OCI-M1 (cell line): ENCODE measurements at places on chromosomes 16 and 17.

DNA sequence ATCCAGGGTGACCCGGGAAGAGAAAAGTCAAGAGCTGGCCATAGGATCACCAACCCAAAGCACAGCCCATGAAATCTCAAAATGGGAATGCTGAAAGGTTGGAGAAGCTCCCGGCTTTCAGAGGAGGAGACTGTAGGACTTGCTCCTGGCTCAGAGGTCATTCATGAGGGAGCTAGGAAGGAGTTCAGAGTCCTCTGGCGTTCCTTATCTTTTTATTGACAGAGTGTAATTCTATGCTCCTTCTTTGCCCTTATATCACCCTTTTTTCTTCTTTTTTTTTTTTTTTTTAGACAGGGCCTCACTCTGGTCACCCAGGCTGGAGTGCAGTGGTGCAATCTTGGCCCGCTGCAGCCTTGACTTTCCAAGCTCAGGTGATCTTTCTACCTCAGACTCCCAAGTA is 27.3 kb upstream of the CNOT1 start:
- no peak for DNase-seq

- no peak for DNase-seq
Observed at GRCh38 chr16:72928090-72928981, 119.6 kb downstream of the ZFHX3 start.

DNA sequence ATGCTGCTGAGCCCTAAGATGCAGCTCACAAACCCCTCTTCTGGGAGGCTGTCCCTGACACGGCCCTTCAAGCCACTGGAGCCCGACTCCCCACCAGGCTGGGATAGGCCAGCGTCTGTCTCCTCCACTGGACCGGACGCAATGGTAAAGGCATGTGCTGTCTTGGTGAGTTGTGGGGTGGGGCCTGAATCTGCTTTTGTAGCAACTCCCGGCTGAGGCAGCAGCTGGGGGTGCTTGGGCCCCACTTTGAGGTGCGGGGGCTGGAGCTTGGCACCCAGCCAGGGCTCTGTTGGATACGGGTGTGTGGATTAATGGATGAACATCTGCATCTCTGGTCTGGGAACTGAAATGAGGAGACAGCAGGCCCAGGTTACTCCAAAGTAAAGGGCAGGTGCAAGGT is 3.5 kb upstream of the NLRC3 start:
- no peak for DNase-seq

DNA sequence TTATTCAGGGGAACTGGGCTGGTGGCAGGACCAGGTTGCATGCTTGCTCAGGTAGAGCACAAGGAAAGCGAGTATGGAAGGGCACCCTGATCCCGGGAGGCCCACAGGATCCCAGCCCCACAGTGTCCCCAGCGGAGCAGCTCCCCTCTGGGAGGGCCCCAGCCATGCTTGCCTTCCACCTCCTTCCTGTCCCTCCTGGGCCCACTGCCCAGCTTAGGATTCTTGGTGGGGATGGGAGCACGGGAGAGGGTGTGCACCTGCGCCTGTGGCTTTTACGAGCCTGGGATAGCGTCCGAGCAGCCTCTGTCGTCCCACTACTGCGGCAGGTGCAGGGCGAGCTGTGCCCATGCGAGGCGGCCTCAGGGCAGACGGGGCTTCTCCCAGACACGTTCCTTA is 114.5 kb downstream of the BANP start:
- DNase-seq, result no peak

DNA sequence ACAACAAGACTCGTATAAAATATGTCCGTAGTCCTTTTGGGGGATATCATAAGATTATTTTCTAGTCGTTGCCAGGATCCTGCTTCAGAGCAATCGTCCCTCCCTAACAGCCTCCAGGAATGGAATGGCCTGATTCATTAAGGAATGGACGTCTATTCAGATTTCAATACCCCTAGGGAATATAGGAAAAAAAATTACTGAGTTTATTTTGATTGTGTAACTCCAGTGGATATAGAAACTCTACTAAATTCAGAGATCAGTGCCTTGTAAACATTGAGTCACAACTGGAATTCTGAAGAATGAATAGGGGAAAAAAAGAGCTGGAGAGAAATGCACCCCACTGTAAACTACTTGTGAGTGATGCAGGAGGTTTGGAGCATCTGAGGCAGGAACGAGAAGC is 1171.5 kb upstream of the GOT2 start:
- DNase-seq, result no peak

DNA sequence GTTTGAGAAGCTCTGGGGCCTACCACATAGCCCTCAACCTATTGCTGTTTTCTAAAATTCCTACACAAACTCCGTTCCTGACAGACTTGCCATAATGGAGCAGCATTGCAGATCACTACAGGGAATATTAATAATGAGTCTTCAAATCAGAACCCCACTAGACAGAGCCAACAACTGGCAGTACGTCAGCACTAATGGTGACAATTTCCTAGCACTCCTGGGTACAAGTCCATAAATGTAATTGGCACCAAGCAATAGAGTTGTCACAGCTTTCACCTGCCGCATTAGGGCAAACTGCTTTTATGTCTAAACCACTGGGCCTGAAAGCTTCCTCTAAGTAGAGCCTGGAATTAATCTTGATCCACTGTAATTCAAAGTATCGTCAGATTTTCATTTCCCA is 25.5 kb upstream of the ABAT start:
- DNase-seq, result no peak

DNA sequence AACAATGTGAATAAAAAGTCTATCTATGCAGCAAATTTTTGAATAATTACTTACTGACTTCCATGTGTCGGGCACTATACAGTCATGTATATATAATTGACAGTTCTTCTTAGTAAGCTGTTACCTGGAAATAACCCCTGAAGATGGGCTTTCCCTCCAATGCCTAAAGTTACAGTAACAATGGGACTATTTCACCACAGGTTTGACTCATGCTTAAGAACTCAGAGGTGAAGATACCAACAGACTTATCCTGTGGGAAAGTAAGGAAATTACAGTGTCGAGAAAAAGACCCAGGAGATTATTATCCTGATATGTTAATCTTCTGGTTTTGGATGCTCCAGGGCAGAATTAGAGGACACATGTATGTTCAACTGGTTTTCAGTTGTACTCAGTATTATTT is 601.5 kb upstream of the SOX9 start:
- no peak for DNase-seq

DNA sequence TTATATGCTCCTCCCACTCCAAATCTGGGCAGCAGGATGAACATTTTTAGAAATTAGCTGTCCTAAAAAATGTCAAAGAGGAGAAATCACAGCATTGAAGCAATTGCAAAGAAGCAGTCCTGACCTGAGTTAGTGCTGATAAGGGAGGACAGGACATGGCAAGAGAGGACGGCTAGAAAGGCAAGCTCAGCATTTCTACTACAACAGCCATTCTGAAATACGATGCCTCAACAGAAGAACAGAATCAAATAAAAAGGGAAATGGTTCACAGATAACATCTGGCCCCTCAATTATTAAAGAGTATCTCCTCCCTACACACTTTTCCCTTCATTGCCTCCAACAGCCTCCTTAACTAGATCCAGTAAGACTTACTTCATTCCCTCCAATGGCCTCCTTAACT is 18.3 kb downstream of the VPS53 start:
- DNase-seq, result no peak

- DNase-seq, result peak; percentile 52
Observed at GRCh38 chr17:17628388-17629008, 37.0 kb upstream of the PEMT start.
